ENCODE measurements at places on chromosomes 2 and 18.

DNA sequence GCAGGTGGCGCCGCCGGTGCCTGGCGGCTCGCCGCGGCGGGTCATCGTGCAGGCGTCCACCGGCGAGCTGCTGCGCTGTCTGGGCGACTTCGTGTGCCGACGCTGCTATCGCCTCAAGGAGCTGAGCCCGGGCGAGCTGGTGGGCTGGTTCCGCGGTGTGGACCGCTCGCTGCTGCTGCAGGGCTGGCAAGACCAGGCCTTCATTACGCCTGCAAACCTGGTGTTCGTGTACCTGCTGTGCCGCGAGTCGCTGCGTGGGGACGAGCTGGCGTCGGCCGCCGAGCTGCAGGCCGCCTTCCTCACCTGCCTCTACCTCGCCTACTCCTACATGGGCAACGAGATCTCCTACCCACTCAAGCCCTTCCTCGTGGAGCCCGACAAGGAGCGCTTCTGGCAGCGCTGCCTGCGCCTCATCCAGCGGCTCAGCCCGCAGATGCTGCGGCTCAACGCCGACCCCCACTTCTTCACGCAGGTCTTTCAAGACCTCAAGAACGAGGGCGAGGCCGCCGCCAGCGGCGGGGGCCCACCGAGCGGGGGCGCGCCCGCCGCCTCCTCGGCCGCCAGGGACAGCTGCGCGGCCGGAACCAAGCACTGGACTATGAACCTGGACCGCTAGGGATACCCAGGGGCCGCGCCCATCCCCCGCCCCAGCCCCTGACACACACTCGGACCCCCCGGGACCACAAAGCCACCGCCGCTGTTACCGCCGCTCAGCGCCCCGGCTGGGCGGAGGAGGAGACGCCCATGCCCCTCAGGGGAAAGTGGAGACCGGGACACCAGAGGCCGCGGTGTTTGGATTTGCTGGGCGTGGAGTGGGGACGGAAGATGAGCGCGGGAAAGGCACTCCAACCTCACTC lies 1.1 kb downstream of the CDK5R2 start:
- no peak for DNase-seq

DNA sequence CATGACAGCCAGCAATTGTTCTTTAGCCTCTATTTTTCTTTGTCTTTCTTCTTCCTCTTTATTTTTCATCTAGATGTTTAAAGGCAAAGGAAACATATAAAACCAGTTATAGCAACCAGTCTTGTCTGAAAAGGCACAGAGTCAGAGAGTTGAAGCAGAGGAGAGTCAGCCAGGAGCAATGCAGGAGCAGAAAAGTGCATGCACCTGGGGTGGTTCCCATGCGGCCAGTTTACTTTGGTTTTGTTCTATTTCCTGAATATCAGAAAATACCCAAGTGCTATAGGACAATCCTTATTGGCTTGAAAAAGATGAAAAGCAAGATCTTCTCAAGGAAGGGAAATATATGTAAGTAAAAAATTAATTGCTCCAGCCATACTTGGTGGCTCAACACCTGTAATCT lies 44.9 kb downstream of the CFAP210 start:
- no peak for DNase-seq

- no peak for DNase-seq
Observed at GRCh38 chr2:106280722-106281446, 86.8 kb upstream of the UXS1 start.

GRCh38 chr2:27126252-27126710 lies 2.7 kb downstream of the ABHD1 start:
- DNase-seq, result no peak

DNA sequence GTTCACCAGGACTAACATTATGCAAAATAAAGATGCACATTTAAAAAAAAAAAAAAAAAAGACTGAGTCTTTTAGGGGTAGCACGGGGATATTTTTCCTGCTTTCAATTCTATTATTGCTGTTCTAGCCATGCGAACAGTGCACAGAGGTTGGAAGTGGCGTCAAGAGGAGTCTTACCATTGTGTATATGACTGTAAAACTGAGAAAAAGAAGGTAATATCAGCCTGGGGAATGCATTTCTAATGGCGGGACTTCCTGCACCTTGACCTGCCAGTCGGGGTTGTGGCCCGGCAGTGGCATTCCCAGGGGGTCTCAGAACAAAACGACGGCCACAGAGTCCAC lies 48.5 kb upstream of the ATP6V1B1 start:
- no peak for DNase-seq

DNA sequence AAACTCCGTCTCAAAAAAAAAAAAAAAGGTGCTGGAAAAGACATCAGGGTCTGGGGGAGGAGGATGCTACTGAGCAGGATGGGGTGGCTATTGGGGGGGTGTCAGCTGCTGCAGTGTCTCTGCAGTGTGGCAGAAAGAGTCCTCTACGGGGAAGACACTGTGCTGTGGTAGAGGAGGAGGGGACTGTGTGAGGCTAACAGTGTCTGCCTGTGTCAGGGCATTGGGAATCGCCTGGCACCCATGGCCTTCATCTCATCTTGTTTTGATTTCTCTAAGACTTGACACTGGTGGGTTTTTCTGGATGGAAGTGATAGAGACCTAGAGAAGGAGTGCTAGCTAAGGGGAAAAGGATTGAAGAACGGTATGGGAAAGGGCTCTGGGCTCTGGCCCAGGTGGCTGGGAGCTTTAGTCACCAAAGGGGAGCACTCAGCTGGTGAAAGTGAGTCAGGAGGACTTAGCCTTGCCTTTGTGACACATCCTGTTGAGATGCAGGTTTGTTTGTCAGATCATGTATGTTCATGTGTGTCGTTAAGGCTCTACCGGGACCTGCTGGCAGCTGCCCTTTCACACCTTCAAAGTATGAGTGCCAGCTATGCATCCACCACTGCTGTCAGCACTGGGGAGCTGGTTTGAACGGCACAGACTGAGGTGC lies 58.0 kb downstream of the FARP2 start:
- DNase-seq, result no peak
